ENCODE measurements at places on chromosomes 7 and 10.

- no peak for DNase-seq
Measured at GRCh38 chr7:157000741-157001653, 9.5 kb downstream of the MNX1 start.

DNA sequence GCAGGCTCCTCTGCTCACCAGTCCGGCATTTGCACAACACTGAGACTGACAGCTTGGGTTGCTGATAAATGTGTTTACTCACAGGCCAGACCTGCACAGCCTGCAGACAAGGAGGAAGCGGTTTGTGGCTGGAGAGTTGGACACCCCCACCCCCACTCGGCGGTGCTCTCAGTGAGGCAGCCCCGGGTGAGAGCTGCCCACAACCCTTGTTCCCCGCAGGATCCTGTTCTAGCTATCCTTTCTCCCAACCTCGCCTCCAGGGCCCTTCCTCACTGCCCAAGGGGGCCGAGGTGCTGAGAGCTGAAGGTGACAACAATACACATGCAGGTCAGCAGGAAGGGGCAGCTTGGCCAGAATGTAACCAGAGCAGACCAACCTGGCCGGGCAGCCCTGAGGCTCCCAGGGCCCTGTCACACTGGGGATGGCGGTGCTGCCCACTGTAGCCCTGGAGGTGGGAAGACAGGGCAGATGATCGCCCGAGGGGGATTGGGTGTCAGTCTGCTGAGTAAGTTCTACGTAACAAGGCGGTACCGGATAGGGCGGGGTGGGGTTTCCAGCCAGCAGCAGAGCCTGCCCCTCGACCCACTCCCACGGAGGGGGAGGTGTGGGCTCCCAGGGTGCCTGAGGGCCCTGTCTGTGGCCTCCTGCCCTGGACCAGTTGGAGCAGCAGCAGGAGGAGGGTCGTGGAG is 2.1 kb upstream of the ADAM8 start:
- DNase-seq: no peak

GRCh38 chr7:25240340-25240739 is 12.1 kb upstream of the NPVF start:
- DNase-seq: no peak

DNA sequence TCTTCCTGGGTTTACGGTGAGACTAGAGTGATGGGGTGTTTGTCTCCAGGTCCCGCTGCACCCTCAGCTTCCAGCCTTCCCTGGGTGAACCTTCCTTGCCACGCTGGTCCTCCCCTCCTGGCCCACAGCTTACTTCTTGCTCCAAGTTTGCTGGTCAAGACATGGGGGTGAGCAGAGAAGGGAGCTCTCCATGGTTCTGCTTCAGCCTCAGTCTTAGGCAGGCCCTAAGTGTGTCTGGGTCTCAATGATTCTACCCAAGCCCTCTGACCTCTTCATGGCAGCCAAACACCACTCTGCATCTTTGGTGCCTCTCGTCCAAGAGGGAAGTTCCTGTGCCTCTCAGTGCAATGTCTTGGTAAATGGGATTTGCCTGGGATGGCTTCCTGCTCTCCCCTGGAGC is 356.5 kb upstream of the KLF6 start:
- no peak for DNase-seq
